ENCODE measurements at places on chromosomes 16 and 17.

DNA sequence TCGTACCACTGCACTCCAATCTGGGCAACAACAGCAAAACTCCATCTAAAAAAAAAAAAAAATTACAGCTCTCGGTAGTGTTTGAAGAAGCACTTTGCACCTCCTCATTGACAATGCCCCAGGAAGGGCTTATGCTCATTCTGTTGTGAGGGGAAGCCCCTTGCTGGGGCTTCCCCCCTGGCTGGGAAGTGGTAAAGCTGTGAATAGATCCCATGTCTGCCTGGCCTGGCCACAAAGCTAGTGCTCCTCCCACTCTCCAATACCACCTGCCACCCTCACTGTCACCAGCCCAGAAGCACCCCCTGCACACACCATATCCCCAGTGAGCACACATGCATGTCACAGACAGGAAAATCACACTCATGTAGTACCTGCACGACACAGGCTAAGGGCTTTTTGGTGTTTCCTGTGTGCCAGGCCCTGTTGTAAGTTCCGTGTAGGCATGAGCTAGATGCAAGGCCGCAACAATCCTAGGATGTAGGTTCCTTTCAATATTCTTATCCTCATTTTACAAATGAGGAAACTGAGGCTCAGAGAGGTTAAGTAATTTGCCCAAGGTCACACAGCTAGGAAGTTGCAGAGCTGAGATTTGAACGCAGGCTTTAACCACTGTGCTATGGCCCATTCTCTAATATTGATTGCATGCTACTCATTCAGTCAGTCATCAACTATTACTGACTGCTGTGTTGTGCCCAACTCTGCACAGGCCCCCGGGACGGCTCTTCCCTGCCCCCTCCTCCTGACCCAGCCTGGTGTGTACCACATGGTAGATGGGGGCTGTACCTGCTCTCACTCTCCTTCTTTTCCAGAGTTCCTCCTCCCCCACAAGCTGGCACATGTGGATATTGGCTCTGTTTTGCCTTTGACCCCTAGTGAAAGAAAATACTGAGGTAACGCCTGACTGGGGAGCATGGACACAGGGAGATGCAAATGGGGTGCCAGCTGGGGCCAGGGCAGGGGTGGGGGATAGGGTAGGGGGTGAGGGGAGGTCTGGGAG is 11.9 kb upstream of the COL1A1 start:
- no peak for DNase-seq

GRCh38 chr16:50280932-50281331 is 14.6 kb downstream of the ADCY7 start:
- DNase-seq = no peak

GRCh38 chr17:72123530-72124437 is 3.0 kb downstream of the SOX9 start:
- DNase-seq = no peak

GRCh38 chr17:2967515-2967914 is 95.9 kb downstream of the OR1D5 start:
- no peak for DNase-seq

DNA sequence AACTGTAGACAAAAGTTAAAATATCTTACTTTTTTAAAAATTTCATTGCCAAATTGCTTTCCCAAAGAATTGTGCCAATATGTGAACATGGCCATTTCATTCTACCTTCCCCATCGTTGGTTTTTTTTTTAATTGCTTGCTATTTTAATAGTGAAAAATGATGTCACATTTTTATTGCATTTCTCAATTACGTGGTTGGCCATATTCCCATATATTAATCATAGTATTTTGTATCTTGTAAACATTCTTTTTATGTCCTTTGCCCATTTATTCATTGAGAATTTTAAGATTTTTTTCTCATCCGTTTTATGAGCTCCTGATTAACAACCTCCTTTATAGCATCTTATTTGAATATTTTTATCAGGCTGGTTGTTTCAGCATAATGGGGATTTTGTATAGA is 7.2 kb downstream of the OMG start:
- DNase-seq = no peak

- DNase-seq = no peak
Observed at GRCh38 chr17:78383725-78384471, 5.4 kb downstream of the PGS1 start.
